NCI-H748 treated with DMSO at 0.1 percent for 48 hours (cell line): ENCODE measurements at places on chromosomes 12 and 14.

GRCh38 chr14:79580414-79580813 lies 630.9 kb downstream of the DIO2 start:
- no peak for DNase-seq

- DNase-seq, result no peak
These were observed 10.6 kb downstream of the CEP128 start for GRCh38 chr14:80930836-80931389.

GRCh38 chr14:90842726-90843125 lies 26.5 kb upstream of the TTC7B start:
- no peak for DNase-seq

DNA sequence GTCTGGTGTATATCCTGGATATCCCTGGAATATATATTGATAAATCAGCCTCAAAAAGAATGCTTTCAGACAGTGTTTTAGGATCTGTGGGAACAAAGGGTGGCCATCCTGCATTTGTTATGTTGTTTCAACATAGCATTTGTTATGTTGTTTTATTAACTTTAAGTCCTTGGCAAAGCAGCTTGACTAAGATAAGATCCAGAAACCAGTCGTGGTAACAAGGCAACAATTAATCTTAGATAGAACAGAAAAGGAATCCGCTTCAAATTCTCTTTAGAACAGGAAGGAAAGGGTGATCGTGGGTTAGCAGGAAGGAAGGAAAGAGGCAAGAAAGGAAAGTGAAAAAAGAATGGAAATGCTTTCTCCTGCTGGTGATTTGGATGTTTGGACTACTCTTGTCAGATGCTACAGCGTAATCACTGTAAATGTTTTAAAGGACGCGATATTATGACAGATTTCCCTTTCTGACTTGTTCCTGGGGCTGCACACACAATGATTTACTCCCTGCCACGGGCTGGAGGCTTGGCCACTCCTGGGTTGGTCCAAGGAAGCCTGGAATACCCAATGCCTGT lies 443.3 kb downstream of the DPF3 start:
- no peak for DNase-seq

GRCh38 chr14:65745396-65746190 lies 333.1 kb downstream of the FUT8 start:
- DNase-seq, result no peak

DNA sequence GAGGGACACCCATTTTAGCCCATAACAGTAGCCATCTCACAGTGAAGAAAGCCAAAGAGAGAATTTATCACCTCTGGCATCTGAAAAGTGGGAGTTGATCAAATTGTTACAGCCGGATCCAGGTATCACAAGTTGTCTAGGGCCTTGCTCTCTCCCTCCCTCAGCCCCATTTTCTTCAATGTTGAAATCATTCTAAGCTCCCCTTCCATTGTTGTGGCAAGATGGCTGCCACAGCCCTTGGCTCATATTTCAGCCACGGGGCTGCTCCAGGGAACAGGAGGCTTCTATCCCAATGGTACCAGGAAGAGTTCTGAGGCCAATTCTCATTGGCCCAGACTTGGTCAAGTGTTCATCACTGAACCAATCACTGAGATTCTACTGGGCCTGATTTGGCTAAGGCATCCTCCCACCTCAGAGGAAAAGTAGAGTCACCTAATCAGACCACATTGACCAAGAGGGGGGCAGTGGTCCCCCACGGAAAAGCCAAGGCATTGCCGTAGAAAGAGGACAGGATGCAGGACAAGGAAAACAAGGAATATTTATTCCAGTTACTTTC lies 106.2 kb downstream of the GPATCH2L start:
- DNase-seq, result no peak

DNA sequence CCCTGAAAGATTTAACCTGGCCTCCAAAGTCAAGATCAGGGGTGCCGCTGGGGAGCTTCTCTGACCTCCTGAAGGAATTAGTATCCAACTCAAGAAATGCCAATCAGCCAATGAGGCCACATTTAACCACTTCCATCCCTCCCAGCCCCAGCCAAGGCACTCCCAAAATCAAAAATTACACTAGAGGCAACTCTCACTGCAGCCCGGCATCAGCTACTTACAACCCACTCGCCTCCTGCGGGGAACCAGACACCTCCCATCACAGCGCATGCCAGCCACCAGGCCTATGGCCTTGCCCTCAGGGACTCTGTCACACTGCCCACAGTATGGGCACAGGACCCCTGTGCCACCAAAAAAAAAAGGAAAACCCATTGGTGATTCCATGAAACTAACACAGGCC lies 62.3 kb upstream of the DDX11 start:
- DNase-seq, result no peak

DNA sequence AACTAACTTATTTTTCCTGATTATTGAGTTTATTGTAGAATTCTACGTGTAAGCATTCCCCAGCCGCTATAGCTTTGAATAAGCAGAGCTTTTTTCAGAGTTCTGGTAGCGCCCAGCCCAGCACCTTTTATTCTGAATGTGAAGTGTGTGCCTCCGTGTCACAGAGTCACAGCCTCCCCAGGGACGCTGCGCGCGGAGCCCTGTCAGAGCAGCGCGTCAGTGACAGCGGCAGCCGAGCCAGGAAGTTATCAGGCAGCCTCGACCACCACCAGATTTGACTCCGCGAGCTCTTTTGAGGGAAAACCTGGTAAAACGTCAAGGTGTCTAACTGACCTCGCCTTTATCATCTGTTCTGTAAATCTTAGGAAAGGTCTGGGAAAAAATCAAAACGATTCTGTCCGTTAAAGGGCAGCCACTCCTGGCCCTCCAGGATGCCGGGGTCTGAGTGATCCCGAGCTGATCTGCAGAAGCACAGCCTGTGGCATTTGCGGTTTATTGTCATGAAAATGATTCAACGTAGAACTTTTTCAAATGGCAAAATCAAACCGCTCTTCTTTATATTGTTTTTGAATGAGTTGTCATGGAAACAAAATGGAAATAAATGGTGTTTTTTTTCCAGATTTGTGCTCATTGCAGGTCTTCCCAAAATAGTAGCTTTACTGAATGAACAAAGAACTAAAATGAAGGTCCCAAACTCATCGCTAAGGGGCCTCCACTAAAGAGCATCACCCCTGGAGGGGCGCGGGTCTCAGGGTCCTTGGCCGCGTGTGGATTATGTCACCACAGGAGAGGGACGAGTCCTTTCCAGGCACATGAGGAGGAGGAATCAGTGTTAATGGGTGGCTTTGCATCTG lies 43.1 kb upstream of the MMP17 start:
- DNase-seq, result no peak

GRCh38 chr12:64418209-64418608 lies 14.0 kb downstream of the XPOT start:
- DNase-seq, result no peak

DNA sequence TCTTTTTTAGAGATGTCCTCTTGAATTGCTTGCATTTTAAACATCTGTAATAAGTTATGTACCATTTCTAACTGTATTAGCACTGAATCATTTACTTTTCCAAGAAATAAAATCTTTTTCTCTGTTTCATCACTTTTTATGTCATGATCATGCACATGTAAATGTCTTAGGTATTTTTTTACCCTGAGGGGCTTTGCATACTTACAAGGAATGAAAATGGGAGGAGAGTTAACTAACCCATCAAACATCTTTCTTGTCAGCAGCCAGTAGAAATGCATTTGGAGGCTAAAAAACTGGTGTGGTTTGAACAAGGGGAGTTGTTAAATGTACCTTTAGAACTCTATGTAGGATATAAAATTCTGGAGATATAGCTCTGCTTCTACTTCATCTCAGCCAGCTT lies 1080.3 kb downstream of the GALC start:
- no peak for DNase-seq
